Chondrocyte (in vitro differentiated cells): ENCODE measurements at places on chromosomes 5 and 9.

DNA sequence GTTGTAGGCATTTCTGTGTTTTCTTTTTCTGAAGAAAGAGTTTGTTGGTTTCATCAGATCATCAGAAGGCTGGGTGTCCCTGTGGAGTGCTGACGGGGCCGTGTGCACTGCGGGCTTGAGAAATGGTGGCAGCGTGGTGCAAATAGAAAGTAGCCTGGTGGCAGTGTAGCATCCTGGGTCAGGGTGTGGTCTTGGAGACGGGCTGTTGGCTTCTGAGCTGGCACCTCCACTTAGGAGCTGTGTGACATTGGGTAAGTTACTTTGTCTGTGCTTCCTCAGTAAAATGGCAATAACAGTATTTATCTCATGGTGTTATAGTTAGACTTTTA is 10.0 kb upstream of the NDST1 start:
- no peak for DNase-seq

GRCh38 chr5:141958113-141958512 is at the start of gene PCDH12:
Gene PCDH12, minus strand, starts transcription at chr5:141958202. Its CDS starts 351 bp downstream, at chr5:141957851.
- no peak for DNase-seq

- DNase-seq = no peak
These were observed 14.1 kb upstream of the LCP2 start for GRCh38 chr5:170311511-170312300.

GRCh38 chr5:174057206-174057605 is 11.7 kb downstream of the NSG2 start:
- DNase-seq = no peak

- no peak for DNase-seq
These were observed 203.2 kb downstream of the GAPVD1 start for GRCh38 chr9:125464591-125465385.

DNA sequence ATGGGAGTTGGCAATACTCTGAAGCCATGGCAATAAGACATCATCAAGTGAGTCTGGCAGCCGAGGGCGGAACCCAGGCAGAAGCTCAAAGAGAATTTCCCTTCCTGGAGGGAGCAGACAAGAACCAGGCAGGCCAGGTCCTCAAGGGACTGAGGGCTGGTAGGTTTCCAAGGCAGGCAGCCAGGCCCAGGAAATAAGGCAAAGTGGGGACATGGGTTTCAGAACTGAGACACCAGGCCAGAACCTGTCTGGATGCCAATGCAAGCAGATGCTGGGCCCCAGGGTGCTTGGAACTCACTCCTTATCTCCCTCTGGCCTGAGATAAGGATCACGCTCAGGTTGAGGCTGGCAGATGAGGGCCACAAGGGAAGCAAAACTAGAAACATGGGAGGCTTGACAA is 8.9 kb downstream of the TSSK1B start:
- no peak for DNase-seq

DNA sequence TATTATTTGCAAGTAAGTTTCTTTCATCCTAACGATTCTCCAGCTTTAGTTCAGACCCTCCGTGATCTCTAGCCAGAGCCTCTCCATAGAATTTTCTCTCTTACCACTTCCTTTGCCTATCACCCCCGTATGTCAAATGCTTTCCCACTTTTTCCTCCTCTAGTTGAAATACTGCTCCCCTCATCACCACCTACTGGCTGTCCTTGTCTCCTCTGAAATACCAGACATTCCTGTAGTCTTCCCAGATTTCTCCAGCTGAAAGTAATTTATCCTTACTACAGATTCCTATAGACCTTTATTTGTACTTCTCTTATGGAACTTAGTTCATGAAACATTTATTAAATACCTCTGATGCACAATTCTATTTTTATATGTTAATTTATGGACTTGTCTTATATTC is 36.0 kb upstream of the GLIPR2 start:
- DNase-seq = no peak

DNA sequence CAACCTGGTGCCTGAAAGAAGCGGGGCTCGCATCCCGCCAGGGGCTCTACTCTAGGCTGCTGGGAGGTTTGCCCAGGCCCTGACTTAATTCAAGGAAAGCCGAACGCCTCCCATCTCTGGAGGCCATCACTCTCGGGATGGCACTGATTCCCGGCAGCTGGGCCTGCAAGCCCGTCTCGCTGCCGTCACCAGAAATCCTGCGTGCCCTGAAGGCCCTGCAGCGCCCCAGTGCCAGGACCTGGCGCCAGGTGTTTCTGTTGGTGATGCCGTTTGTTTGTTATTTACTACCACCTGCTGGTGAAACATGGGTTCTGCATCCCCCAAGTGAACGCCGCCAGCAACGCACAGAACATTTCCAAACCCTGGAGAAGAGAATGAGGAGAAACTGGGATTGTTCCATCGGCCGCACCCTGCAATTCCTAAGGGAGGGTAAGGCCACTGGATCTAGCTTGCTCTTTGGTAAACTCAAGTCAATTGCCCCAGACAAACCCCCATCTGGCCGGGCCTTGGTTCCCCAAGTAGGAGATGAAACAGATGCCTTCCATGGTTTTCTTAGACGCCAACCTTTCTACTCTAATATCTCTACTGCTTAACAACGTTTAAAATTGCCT is 77.9 kb downstream of the AK8 start:
- DNase-seq = no peak

DNA sequence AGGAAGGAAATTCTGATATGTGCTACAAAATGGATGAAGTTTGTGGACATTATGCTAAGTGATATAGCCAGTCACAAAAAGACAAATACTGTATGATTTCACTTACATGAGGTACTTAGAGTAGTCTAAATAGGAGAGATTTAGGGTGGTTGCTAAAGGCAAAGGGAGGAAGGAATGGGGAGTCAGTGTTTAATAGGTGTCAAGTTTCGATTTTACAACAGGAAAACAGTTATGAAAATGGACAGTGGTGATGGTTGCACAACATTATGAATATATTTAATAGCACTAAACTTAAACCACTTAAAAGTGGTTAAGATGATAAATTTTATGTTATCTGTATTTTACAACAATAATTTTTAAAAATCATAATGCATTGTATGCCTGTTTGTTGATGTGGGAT is 40.4 kb upstream of the ECM2 start:
- DNase-seq = no peak

DNA sequence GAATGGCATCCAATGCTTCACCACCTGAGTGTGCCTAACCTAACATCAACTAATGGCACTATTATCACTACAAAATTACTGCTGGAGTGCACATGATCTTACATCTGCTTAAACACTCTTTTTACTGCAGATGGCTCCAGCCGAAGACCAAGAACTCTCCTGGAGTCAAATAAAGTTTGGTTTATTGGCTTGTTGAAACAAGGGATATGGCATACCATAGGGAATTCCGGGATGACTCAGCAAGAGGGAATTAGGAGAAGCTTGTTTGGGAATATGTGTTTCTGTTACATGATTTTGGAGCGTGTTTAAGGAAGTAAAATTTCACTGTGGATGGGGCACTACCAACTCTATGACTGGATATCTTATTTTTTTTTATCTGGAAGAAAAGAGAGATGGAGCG is 872.6 kb downstream of the DTWD2 start:
- DNase-seq = no peak

DNA sequence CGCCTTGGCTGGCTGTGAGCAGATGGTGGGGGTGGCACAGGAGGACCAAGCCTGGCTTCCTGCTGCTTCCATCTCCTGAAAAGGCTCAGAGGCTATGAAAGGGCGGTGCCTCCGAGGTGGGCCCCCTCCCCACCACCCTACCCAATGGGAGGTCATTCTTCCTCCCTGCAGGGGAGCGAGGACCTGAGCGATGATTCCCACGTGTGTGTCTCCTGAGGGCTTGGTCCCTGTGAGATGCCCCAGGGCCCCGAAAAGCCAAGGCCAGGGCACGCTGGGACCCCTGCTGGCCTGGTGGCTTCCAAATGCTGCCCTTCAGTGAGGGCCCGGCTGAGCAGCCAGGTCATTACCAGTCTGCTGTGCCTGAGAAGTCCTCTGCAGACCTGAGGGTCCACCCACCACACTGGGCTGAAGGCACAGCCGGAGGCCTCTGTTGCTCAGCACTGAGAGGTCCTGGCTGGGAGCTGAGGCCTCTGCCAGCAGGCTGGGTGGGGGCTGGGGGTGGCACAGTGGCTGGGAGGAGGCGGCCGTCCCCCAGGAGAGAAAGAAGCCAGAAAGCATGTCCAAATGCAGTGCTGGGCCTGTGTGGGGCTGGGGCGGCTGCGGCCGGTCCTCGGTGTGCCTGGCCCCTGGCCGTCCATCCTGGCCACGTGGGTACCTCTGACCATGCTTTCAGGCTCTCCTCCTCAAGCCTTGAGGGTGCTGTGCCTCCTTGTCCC is 14.0 kb upstream of the SLC6A19 start:
- DNase-seq = peak; percentile 79

DNA sequence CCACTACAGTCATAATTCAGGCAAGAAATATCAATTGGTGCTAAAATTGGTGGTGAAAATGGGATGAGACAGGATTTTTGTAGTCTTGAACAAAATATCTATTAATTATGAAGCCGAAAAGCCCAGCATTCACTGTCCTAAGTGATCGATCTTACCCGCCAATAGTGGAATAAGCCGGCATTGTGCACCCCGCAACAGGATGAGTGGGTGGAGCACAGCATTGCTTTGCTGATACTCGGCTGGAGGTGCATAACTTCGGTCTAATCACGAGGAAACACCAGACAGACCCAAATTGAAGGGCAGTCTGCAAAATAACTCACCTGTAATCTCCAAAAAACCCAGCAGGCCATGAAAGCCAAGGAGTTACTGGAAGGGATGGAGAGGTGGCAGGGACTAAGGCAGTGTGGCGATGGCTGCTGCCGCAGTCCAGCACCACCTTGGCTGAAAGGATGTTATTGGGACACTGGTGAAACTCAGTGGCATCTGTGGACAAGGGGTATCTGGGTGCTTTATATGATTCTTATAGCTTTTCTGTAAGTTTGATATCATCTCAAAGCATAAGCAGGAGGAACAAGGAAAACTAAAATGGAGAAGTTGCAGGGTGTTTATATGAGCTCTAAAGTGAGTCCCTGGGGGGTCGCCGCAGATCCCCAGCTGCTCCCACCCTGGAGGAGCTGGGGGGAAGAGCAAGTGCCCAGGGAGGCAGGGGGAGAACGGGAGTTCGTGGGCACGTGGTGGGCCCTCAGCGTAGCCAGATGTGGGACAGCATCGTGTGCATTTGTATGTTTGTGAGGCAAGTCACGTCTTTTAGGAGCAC is 45.2 kb downstream of the AHRR start:
- no peak for DNase-seq

DNA sequence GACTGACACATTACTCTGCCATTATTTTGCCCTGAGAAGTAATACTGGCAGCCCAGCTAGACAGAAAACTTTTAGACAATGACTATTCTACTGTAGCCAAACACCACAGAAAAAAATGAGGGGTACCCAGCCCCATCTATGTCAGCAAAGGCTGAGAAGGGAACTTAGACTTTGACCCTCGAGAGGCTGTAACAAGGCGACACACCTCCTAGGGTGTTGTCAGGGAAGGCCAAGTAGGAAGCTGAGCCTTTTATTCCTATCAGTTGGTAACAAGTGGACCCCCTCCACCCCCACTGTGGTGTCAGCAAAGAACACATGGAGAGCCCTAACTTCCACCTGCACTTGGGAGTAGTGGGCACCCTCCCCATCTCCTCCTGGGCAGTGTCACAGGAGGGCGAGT is 55.6 kb downstream of the SPTLC1 start:
- DNase-seq = no peak

- DNase-seq = no peak
These were observed 44.7 kb upstream of the ICE1 start for GRCh38 chr5:5377780-5378179.

DNA sequence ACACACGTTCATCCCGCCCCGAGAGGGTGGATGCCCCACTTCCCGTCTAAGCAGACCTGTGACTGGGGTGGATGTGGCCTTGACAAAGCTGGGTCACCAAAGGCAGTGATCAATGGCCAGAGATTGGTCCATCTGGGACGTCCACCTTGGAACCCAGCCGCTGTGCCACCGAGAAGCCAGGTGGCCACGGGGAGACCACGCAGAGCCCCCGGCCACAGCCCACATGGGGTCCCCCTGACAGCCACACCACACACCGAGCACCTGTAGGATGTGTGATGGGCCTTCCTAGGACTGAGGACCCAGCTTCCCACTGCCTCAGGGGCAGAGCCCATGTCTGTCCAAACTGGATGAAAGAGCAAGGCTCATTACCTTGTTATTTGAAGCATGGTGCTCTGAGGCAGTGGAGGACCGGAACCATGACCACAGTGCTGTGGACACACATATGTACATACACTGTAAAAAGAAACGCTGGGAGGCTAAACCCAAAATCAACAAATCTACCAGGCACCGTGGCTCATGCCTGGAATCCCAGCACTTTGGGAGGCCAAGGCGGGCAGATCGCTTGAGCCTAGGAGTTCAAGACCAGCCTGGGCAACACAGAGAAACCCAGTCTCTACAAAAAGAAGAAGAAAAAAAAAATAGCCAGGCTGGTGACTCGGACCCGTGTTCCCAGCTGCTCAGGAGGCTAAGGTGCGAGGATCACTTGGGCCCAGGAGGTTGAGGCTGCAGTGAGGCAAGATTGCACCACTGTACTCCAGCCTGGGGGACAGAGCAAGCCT is 50.1 kb downstream of the MRPL36 start:
- no peak for DNase-seq

DNA sequence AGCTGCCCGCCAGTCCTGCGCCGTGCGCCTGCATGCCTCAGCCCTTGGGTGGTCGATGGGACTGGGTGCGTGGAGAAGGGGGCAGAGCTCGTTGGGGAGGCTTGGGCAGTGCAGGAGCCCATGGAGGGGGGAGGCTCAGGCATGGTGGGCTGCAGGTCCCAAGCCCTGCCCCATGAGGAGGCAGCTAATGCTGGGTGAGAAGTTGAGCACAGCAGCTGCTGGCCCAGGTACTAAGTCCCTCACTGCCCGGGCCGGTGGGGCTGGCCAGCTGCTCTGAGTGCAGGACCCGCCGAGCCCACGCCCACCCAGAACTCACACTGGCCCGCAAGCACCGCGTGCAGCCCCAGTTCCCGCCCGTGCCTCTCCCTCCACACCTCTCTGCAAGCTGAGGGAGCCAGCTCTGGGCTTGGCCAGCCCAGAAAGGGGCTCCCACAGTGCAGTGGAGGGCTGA is 764.3 kb upstream of the TYRP1 start:
- peak; percentile 86 for DNase-seq

- DNase-seq = no peak
These were observed 155.0 kb upstream of the IRX2 start for GRCh38 chr5:2906302-2907090.

DNA sequence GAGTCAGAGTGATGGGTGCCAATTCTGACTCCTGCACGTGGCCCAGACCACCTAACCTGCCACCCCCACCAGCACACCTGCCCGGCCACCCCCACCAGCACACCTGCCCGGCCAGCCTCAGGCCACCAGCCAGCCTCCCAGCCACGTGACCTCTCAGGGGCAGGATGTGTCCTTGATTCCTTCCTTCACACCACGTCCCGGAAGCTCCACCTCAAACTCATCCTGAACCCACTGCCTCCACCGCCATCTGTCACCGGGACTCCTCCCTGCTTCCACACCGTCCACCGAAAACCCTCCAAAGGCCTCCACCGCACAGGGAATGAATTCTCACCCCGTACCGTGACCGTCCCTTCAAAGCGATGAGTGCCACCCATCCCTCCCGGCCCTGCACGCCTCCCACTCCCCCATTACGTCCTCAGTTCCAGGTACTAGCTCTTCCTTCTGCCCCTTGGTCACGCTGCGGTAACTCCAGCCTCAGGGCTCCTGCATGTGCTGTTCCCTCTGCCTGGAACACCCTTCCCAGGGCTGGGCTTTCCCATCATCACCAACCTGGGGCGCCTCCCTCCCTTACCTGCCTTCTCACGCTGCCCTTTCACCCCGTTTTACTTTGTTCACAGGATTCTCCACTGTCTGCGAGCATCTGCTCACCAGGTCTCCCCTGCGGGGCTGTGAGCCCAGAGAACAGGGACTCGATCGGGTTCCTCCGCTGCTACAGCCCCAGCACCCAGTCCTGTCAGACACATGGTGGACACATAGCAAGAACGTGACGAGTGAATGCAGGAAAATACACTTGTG is 82.9 kb downstream of the ADAMTS2 start:
- DNase-seq = peak; percentile 86
